ENCODE measurements at places on chromosomes 1 and 21.

DNA sequence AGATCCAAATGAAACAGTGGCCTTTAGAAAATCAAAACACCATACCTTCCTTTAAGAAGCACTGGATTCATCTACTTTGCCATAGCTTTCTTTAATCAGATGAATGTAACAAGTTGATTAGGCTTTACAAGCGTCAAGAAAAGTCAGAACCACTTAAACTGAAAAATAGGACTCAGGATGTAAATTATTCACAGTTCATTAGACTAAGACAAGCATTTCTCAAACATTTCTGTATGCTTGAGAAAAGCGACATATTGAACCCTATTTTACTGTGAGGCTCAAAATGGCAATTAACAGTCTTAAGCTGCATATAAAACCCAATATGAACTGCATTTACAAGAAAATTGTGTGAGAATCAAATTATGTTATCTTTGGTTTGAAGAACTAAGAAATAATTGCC lies 256.7 kb upstream of the SNX7 start:
- DNase-seq: no peak

DNA sequence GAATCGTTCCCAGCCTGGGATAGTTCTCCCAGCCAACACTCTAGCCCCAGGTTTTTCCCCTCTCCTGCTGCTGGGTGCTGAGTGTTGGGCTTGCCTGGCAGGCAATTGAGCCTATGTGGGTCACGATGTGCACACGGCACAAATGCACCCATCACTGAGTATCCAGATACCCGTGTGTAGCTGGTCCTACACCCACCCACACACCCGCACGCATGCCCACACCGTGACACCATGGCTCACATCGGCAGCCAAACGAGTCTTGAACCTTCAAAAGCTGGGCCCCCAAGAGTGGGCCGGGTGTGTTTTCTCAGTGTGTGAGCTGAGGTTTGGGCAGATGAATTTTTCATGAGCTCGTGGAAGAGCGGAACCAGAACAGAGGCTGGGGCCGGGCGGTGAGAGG lies 188.5 kb downstream of the GRIK3 start:
- no peak for DNase-seq

GRCh38 chr21:25733859-25734653 lies 648 bp downstream of the ATP5PF start:
- DNase-seq: peak; percentile 43

- no peak for DNase-seq
Observed at GRCh38 chr21:37463083-37463801, 96.7 kb downstream of the DYRK1A start.

DNA sequence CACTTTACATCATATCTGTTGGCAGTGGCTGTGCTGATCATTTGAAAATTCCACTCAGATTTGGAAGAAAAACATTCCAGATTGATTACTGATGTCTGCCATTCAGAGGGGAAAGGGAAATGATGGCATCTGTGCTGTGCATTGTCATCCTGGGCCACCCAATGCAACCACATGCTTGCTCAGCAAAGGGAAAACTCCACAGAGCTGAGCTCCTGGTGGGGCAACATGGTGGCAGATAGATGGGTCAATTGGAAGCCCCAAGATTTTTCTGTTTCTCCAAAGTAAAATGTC lies 11.8 kb downstream of the OXCT2 start:
- no peak for DNase-seq

- DNase-seq: no peak
Observed at GRCh38 chr1:115839029-115839678, 1.8 kb downstream of the NHLH2 start.

DNA sequence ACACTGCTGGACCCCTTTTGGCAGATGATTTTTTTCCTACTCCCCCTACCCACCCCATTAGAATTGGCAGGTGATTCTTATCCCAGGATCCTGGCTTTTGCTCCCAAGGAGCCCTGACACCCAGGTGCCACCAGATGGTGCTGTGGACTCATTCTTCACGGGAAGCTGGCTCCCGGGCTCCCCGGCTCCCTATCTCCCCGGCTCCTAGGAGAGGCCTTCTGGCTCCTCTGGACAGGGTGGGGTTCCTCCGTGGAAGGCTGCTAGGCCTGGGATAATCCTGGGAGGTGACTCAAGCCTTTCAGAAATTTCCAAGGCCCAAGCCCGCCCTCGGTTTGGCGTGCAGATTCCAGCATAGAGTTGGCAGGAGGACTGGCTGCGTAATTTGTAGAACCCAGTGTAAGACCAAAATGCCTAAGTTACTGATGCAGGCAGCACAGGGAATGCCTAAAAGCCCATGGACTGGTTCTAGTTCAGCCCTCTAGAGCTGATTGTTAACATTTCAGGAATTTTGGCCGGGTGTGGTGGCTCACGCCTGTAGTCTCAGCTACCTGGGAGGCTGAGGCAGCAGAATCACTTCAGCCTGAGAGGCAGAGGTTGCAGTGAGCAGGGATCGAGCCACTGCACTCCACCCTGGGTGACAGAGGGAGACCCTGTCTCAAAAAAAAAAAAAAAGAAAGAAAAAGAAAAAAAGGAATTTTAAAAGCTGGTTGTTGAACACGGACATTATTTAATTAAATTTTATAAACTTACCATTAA lies 6.8 kb upstream of the BSDC1 start:
- DNase-seq: peak; percentile 58

GRCh38 chr1:85976516-85977205 lies 179.9 kb downstream of the COL24A1 start:
- DNase-seq: no peak

DNA sequence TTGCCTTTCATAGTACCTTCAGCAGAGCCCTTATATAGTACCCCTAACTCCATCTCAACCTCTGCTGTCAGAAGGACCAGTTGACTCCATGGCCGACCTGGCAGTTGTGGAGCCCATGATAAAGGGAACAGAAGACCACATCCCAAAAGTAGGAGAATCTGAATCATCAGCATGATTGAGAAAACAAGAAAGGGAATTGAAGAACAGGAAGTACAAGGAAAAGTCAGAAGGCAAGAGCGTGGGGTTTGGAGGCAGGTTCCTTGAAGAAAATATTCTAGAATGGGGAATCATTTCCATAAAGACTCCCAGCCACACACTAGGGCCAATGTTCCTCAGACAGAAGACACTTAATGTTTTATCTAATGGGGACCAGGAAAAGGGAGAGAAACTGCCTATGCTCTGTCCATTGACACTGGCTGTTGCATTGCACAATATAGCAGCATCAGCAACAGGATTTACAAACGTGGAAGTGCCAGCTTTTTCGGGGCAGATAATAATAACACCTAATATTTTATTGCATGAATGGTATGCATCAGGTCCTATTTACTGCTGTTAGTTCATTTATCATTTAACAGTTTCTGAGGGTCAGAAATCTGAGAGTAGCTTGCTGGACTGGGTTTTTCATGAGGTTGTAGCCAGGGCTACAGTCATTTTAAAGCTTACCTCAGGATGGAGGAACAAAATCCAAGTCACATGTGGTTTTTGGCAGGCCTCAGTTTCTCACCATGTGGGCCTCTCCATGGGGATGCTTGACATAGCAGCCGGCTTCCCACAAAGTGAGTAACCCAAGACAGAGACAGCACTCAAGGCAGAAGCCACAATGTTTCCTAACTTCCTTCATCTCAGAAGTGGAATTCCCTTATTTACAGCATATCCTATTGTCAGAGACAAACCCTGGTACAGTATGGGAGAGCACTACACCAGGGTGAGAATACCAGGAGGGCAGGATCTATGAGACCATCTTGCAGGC lies 483.4 kb downstream of the PLPP3 start:
- DNase-seq: no peak

DNA sequence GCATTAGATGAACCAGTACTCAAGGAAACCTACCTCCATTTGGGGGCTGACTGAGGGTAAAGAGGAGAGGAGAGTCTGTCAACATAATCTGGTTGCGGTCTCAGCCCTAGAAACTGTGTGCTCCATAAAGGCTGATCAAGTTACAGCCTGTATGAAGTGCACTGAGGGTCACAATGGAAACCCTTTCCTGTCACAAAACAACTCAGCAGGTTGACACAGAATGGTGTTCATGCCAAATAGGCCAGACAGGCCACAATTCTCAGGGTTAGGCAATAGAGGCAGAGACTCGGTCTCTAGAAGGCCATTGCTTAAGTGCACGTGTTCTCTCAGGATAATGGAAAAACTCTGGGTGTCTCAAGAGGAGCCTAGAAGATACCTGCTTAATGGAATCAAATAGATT lies 4.1 kb upstream of the ANKRD35 start:
- DNase-seq: no peak

DNA sequence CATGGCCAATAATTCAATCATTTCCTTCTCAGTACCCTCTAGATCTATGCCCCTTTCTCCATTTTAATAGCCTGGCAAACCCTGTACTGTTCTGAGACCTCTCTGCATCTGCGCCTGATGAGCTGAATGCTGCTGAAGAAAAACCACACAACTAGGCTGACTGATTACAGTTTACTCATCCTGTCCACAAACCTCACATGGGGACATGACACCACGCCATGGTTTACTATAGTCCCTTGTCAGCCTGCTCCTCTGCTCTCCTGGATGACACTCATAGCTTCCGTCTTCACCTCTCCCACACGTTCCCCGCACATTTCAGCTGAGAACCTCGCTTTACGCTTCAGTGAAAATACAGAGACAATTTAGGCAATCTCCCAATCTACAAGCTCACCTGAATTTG lies 59.7 kb downstream of the DESI2 start:
- peak; percentile 15 for DNase-seq

- peak; percentile 63 for DNase-seq
Observed at GRCh38 chr1:150281221-150281757, 1.1 kb upstream of the CIART start.

DNA sequence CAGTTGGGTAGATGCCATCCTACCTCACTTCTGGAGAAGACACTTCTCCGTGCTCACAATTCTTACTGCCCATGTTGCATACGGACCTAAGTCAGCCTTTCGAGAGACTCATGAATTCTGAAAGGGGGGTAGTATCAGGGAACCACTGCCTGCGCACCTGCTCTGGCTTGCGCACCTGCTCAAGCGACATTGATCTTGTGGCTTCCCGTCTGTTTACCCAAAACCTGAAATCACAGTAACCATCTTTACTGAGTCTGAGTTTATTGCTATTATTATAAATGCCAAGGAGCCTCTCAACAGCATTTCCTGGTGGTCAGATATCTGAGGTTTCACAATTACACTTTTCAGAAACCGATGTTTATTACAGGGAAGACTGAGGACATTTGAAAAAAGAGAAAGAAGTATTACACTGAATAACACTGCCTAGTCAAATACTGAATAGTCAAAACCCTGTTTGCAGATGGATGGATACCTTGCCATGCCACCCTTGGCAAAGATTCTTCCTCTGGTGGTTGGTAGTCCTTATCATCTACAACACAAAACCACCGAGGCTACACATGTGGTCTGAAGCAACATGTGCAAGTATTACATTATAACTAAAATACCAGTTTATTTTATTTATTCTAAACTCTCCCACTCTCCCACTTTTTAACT lies 208.7 kb downstream of the SIPA1L2 start:
- no peak for DNase-seq

DNA sequence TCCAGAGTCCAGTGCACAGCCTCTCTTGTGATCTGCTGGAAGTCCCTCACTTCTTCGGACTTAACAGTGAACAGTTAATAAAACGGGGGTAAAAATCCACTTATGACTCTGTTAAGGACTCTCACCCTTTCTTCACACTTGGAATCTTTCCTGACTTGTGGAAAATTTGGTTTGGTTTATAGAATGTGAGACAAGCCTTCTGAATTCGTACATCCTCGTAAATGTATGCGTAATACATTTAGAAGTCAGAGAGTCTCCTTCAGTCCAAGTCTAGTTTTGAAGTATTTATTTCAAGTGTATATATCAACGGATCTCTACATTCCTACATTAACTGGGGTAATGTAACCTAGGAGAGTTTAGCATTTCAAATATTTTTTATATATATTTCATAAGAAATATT lies 270.4 kb downstream of the KCNJ6 start:
- DNase-seq: no peak

- no peak for DNase-seq
Observed at GRCh38 chr1:229993894-229994293, 73.1 kb upstream of the GALNT2 start.

GRCh38 chr1:153803470-153804056 lies 28.4 kb downstream of the SLC27A3 start:
- no peak for DNase-seq

GRCh38 chr1:235013512-235013911 lies 115.1 kb downstream of the TOMM20 start:
- no peak for DNase-seq

DNA sequence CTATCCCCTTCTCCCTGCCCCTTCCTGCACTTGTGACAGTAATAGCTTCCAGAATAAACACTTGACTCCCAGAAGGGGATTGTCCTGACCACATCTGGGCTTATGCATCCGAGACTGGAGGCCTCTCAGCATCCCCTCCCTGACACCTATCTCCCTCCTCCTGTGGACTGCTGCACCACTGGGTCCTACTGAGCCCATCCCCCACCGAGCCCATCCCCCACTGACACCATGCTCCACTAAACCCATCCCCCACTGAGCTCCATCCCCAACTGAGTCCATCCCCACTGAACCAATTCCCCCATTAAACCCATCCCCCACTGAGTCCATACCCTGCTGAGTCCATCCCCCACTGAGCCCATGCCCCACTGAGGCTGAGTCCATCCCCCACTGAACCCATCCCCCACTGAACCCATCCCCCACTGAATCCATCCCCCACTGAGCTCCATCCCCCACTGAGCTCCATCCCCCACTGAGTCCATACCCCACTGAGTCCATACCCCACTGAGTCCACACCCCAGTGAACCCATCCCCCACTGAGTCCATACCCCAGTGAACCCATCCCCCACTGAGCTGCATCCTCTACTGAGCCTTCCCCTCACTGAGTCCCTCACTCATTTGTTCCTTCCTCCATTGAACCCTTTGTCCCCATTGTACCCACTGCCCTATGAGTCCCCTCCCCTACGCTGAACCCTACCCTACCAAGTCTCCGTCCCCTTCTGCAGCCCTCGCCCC lies 5.6 kb downstream of the PDZK1IP1 start:
- DNase-seq: no peak

DNA sequence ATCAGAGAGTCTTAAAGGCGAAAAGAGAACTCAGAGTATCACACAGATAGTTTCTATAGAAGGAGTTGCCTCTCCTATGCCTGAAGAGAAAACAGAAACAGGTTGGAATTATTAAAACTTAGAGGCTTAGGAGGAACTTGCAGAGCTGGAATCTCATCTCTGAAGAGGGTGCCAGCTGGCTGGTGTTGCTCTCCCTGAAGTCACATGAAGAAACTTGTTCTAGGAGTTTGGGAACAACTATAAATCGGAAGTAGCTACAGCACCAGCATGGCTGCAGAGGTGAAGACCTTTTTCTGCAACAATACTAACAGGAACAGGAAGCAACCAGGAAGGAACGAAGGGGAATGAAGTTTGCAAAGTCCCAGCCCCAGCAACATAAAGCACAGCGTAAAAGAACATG lies 35.8 kb downstream of the FMO3 start:
- no peak for DNase-seq

DNA sequence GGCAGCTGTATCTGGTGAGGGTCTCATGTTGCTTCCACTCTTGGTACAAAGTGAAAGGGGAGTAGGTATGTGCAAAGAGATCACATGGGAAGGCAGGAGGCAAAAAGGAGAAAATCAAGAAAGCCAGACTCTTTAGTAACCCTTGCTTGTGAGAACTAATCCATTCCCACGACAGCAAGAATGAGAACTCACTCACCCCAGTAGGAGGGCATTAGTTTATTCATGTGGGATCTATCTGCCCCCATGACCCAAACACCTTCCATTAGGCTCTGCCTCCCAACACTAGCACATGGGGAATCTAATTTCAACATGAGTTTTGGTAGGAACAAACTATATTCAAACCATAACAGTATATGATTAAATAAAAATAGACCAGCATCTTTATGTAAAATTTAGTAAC lies 57.6 kb downstream of the ZNHIT6 start:
- no peak for DNase-seq

Measured in stimulated activated CD4-positive, alpha-beta T cell treated with anti-CD3 and anti-CD28 coated beads, Interleukin-4, amount 100 ng/mL, for 24 hours (primary cell).